Urinary bladder (tissue), 4 donors: ENCODE measurements at places on chromosomes 5 and 9.

GRCh38 chr5:68267066-68267465, 51.5 kb downstream of the PIK3R1 start:
- DNase-seq, result no peak

GRCh38 chr9:77819657-77820056, 171.5 kb upstream of the GNA14 start:
- DNase-seq, result no peak

- no peak for DNase-seq
Observed at GRCh38 chr9:16868701-16869100, 1.8 kb downstream of the BNC2 start.

DNA sequence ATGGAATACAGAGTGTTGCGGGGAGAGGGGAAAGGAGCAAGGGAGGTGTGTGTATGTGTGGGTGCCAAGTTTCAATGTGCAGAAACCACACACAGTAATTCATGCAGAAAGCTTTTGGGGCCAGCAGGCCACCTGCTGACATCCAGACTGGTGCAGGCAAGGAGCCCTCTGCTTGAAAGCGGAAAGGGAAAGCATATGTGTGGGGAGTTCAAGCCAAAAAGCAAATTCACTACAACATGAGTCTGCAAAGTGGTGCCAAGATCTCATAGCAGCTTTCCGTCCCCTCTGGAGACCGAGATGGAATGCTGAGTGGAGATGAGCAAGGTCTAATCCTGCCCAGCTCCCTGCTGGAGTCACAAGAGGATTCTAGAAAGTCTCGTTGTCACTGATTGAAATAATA, 159.7 kb upstream of the VLDLR start:
- no peak for DNase-seq

- DNase-seq, result no peak
Observed at GRCh38 chr9:13181652-13182051, 97.8 kb downstream of the MPDZ start.

GRCh38 chr9:130422546-130422945, 22.2 kb upstream of the ASS1 start:
- DNase-seq, result no peak
